ENCODE measurements at places on chromosomes 4 and X.
A peak's percentile ranks its signal among the peaks of the same experiment; 100 is the strongest.

DNA sequence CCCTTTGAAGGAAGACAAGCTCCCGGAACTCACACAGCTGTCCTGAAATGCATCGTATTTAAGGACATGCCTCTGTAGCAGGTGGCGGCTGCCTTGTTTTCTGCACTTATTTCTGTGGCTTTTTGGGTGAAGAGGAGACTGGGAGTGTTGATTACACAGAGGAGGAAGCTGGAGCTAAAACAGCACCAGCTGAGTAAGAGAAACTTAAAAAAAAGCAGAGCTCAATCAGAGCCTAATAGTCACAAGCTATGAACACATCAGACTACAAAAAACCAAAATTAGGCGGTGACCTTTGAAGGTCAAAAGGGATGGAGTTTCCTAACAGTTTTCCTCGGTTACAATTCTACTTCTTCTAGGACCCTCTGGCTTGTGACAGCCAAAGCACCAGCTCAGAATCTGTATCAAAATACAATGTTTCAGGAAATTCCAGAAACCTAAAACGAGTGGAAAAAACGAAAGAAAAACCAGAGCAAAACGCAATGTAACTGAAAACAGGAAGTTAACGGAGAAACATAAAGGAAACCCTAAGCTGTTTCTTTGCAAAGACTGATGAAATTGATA is 13.5 kb downstream of the PRKX start:
- DNase-seq, result no peak

- no peak for DNase-seq
Observed at GRCh38 chr4:73450398-73451004, 14.5 kb downstream of the AFP start.

DNA sequence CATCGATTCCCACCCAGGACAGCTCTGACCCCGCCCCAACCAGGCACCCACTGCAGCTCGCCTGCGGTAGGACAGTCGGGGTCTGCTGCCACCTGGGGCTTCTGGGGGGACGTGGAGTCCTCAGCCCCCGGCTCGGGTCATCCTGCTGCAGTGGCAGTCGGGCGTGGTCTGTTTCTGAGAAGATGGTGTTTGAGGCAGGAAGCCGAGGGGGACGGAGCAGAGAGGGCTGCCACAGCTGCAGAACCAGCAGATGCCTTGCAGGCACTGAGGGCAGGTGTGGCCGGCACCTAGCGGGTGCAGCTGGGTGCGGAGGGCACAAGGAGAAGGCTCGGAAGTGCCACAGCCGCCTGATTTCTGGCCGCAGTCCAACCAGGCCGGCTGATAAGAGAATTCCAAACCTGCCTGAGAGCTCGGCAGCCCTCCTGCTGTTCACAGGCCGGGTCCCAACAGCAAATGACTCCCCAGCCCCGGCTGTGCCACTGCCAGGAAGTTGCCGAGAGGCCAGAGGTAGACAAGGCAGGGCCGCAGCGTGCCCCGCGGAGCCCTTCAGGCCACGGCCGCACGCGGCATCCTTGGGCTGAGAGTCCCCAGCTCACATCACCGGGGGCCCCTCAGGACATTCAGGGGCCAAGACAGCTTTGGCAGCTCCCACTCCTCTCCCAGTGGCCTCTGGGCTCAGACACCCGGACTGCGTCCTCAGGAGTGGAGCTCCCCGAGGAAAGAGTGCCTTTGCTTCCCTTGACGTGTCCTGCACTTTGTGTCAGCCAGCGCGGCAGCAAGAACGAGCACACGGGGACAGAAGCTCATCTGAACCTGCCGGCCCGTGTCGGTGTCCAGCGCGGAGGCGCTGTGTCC is 9.4 kb upstream of the CPLX1 start:
- DNase-seq, result no peak

DNA sequence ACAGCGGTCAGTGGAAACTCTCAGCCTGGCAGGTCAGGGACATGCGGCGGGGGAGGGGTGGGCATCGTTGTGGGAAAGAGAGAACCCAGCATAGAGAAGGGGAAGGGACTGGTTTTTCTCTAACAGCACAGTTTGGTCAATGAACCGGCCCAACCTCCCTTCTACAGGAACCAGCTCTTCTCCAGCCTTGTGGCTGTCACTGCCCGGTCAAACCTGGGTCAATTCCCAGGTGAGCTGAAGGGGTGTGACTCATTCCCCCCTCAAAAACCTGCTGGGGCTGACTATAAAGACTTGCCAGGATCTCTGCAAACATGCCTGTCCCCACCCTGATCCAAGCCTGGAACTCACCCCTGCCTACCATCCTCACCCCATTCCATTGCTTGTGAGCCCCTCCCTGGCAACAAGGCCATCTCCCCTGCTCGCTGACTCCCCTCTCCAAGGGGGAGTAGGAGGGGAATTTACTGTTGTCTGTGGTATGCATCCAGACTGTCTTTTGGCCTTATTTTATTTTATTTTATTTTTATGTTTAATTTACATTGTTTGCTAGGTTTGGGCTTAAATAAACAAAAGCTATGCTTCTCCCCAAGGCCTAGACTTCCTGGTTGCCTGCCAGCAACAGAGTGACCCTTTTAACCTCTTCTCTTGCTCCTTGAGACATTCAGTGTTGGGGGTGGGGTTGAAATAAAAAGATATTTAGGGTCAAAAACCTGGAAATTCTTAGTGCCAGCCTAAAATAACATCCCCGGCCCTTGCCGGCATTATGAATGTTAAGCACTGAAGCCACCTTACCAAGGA is 49.6 kb downstream of the TSC22D3 start:
- DNase-seq, result no peak

DNA sequence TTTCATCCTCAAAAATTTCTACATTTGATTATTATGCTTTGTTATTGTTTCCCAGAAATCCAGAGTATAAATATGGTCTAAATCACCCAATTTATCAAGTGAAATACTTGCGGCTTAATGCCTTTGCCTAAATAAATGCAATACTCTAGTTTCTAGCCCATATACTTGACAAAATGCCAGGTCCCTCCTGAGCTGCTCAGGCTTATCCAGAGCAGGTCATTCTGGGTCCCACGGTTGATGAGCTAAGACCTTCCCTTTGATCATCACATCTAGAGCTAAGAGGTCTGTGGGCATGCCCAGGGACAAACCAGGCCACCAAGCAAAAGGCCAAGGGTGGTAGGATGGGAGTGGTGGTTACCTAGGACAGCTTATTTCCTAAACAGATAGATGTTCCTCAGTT is 180.1 kb downstream of the SMIM20 start:
- no peak for DNase-seq

- DNase-seq, result no peak
Observed at GRCh38 chr4:43332052-43332425, 439.5 kb downstream of the GRXCR1 start.

DNA sequence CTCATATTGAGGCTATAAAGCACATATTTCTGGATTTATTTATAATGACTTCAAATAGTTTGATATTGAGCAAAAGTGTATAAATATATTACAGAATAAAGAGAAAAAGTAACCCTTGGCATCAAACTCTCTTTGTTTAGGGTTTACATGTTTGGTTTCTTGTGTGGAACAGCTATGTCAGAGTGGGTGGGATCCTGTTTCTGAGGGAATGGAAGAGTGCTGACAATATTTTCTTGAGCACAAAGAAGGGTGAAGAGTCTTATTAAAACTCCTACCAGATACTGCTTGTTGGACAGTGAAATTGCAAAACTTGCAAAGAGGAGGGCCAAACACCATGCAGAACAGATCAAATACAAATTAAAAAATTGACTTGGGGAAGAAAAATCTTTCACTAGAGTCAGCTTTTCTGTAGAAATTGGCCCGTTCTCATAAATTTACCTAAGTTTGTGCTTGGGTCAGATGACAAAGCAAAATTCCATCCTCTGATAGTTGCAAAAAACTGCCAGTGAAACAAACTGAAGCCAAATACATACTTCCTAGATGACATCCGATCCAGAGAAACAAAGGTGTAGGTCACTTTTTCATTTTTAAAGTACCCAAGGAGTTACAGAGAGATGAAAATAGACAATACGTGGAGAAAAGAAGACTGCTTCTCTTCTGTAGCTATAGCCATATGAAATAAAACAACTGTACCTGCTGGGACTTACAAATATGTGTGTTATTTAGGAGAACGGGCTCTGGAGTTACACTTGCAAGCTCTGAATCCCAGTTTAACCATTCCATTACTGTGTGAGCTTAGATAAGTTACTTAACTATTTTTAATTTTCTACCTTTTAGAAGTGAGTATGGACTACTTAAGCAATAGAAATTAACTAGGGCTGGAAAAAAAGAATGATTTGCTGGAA is 133.3 kb downstream of the MAML3 start:
- no peak for DNase-seq

- no peak for DNase-seq
Observed at GRCh38 chr4:12723849-12724447, 760.2 kb downstream of the RAB28 start.

- no peak for DNase-seq
Observed at GRCh38 chr4:121151942-121152341, 12.2 kb downstream of the TNIP3 start.

DNA sequence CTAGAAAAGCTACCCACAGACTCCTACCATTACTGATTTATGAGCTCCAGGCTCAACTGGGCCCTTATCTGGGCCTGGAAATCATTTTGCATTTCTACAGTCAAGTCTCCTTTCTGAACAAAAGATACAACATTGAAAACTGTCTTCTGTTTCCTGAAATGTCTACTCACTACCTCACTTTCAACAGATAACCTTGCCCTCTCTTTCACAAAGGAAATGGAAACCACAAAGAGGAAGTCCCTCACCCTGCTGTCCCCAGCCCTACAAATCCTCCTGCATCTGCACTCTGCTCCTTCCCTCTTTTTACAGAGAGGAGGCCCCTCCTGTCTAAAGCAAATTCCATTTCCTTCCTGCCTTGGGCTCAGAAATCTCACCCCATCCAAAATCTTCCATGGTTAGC is 24.8 kb upstream of the CYBB start:
- DNase-seq, result no peak

DNA sequence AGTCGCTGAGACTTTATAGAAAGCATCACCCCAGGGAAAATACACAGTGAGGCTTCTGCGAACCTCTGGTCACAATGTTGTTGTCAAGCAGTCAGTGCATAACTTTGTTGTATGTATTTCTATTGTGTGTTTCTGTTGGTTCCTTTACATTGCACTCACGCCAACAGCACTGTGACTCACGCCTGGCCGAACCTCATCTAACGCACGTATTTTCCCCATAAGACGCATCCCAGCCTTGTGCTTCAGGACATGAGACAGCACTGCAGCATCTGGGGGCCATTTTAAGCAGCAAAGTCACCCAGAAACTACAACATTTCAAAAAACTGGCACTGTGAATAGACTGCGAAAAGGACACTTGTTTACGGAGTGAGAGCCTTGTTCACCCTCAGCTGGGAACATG is 30.6 kb downstream of the TBL1X start:
- DNase-seq, result no peak

DNA sequence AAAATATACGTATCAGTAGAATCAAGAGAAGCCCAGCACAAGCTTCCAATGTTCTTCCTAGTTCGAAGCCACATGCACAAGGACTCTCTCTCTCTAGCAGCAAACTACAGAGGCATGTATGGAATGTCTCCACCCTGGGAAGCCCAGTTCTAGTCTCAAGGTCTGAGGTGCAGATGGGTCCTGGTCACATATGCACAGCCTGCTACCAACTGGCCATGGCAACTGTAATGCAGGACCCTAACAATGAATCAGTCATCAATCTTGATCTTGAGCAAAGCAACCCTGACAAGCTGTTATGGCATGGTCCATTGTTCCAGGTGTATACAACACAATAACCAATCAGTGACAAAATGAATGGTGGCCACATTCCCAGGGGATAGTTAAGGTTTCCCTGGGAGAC is 55.8 kb downstream of the MBNL3 start:
- DNase-seq, result no peak

- no peak for DNase-seq
Observed at GRCh38 chr4:173247321-173247720, 78.7 kb downstream of the GALNT7 start.

- no peak for DNase-seq
Observed at GRCh38 chrX:48715876-48716502, 19.5 kb downstream of the SUV39H1 start.

DNA sequence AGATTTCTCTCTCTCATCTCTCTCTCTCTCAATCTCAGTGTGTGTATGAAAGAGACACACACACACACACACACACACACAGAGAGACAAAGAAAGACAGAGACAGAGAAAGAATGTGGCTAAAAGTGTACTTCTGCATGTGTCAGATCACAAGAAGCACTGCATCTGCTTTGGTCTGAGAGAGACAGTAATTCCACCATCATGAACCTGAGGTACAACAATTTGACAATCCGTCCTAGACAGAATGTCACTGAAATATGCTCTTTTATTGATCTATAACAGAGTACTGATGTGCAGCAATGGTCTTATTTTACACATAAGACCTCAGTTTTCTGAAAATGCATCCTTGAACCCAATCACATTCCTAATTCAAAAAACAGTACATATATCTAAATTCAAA is 576.2 kb upstream of the SMIM31 start:
- DNase-seq, result no peak

DNA sequence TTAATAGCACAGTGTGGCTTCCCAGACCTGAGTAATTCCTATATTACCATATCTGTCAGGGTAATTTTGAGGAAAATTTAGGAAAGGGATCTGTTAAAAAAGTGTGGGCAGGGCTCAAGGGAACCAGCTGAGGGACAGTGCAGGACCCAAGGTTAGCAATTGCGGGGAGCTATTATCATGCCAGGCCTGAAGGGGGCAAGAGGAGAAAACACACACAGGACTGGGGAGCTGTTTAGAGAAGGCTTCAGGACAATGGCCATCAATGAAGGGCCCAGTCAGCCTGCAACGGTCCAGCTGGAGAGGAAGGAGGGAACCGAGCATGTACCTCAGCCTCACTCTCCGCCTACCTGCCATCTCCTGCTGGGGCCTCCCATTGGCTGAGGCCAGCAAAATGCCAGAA is 19.0 kb upstream of the NHS start:
- no peak for DNase-seq

DNA sequence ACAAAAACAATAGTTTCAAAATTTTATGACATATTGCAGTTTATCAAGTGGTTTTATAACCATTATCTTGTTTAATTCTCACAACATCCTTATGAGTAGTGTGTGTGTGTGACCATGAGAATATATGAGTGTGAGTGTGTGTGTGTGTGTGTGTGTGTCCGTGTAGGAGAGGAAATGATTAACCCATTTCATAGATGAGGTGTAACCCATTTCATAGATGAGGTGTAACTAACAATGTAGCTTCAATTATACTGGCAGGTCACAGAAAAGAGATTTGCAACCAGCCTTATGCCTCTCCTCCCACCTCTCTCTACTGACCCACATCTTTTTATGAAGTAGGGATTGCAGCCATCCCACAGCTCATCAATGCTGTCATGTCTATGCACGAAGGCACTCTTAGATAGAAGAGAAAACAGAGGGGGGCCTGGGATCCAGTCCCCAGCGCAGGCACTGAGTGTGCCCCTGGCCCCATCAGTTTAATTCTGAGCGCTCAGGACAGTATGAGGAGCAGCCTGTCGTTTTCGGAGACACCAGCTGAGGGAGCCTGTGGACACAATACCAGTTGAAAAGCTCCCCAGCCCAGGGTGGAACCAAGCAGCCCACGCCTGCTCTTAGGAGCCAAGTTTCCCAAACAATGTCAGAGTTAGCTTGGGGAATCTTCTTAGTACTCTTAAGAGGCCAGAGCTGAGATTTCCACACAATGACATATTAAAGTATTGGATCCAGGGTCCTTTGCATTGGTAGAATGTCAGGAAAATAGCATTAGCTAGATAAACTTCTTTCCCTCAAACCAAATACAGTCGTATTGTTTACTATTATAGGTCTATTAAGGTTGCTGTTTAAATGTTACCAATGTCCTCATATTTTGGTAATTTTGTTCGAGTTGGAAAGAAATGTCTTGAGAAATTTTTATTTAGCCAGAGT is 88.6 kb downstream of the PALLD start:
- peak; percentile 7 for DNase-seq

Measured in stimulated activated CD4-positive, alpha-beta T cell treated with anti-CD3 and anti-CD28 coated beads, Interleukin-4, amount 100 ng/mL, for 4 hours (primary cell).